ENCODE measurements at places on chromosomes 5 and 9. TPM values are rescaled to one million over a fixed set of nuclear protein-coding genes. Genes with fewer than 3 reads are reported as not detected.

Gene FOXD4L5
- total RNA-seq, result 0.25 TPM

- DNase-seq, result no peak
These were observed 38.5 kb upstream of the FRRS1L start for GRCh38 chr9:109205526-109205925.

Gene STC2
- total RNA-seq, result 0.59 TPM

DNA sequence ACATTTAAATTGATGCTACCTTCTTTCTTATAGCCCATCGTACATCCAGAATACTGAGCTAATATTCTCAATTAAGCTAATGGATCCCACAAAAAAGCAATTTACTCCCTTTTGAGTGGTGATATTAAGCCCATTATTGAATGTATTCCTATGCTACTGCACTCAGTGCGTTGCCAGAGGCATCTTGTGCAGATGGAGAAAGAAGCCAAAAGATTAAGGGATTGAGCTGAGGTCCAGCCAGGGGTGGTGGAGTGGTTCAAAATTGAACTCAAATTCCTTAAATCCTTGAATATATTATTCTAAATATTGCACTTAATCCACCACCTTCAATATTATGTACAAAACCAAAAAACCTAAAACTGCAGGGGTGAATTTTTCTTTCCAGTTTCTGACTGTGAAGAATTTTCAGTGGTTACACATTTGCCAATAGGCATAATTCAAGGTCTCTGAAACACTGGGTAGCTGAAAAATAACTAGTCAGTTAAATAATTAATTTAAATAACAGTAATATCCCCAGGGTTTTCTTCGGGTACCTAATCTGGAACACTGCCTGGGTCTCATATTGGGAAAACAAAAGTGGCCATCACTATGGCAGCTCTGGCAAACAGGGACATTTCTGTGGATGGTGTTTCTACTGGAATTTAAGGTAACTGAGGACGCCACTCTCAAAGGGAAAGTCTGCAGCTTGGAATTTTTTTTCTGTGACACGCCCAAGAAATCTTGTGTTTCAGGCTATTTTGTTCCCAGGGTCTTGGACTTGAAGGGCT lies 6.2 kb upstream of the LIFR start:
- no peak for DNase-seq

DNA sequence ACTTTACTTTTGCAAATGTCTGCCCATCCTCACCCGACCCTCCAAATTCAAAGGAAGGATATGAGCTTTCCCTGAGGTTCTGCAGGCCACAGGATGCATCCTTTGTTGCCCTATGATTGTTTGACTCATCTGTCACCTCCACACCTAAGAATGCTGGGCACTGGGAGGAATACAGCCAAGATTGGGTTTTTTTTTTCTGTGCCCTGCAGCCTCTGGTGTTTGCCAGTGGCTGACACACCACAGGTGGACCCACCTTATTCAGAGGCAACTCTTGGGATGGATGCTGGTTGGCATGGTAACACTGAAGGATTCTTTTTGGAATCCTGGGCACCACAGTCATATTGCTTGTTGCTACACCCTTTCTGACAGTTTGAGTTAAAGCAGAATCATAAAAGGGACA lies 29.7 kb downstream of the C9orf152 start:
- no peak for DNase-seq

DNA sequence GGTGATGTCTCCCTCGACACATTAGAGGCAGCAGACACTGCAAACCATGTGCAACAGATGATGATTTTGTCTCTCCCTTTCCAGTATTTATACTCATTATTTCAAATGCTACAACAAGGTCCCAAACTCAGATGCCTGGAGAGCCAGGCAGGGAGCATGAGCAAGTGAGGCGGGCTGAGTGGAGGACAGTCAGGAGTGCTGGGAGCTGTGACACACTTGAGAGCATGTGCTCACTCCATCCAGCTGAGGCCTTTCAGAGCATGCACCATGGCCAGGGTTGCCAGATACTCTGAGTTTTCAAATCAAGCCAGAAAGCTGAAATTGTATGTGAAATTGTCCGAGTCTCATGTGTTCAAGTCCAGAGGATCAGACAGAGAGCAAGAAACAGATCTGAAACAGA lies 55.8 kb upstream of the SLC2A8 start:
- no peak for DNase-seq

GRCh38 chr9:26012797-26013196 lies 334.6 kb upstream of the TUSC1 start:
- no peak for DNase-seq

Gene AMBP
- not detected for total RNA-seq

Gene CRB2
- not detected for total RNA-seq

DNA sequence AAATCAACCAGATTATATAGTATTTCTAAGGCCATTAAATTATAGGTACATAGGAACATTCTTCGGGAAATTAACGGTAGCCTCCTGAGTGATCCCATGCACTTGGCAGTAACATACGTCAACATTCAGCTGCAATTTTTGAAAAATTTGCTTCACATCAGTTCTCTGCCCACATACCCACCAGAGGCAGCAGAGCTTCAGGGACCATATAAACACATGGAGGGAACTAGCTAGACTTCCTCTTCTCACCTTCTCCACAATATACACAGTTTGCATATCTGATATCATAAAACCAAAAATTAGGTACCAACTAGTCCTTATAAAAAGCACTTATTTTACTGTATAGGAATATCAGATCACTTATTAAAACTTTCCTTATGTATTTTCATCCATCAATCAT lies 4.8 kb downstream of the PSIP1 start:
- DNase-seq, result no peak

DNA sequence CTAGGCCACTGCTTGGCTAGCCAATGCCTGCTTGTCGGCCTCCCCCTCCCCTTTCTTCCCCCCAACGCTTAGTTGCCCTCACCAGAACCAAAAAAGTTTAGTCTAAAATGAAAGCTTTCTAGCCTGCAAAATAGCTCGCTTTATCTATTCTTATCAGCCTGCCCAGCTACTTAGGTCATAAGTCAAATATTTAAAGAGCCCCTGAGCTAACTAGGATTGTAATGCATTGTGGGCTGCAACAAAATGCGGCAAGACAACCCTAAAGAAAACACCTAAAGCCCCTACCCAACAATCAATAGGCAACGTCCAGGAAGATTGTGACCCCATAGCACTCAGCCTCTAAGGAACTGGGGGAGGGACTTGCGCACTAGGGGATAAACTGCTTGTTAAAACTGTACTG lies 38.6 kb upstream of the PCSK5 start:
- DNase-seq, result no peak
